GM18507 (cell line): ENCODE measurements at places on chromosomes 2 and 18.

DNA sequence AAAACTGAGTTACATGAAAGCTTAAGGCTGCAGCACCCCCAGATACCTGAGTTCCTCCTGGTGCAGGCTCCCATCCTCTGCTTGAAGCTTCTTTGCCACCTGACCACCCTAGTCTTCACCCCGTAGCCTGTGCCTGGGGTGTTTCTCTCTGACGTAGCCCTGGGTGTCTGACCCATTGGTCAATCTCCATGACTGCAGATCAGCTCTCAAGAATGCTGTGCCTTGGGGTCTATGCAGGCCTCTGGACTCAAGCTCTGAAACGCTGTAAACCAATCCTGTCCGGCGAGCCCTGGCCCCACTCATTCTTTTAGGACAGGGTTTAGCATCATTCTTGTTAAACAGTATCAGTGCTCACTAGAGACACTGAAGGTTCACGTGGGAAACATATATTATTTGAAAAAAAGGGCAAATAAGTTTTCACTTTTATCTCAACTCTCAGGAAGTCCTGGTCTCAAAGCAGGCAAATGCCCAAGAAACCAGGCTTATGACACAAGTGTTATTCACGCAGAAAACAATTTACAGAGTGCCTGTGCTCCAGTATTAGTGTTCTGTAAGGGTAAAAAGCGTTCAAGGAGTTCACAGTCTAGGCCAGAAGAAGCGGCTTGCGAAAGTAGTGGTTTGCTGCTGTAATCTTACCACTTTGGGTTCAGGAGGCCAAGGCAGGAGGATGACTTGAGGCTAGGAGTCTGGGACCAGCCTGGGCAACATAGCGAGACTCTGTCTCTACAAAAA is 22.8 kb upstream of the PPP4R1 start:
- no peak for DNase-seq

DNA sequence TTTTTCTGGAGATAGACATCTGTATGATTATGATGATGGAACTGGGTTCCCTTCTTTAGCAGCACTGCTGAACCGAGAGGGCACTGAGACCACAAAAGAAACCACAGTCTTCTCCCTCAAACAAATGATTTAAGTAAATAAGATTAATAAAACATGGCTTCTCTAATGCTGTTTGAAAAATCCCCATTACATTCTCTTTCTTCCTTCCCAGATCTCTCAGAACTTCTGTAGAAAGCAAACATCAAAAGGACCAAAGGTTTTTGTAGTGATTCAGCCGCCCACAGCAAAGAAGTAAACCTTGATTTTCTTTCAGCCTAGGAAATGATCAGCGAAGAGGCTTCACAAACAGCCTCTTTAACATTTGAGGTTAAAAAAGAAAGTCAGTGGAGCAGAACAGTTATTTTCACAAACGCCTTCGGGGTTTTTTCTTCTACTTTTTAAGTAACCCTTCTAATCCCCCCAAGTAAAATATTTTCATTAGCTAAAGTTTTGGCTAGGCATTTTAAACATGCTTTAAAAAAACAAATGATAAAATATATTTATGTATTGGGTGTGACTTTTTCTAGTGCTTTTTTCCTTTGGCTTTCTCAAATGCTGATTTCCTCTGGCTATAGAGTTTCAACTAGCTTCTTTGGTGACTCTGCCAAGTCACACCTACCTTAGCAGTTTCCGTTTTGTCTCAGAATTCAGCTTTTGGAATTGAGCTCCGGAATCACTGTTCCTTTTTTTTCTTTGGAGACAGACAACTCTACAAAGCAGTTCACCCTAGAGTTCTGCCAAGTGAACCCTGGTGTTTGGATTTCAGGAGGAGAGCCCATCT is 89.6 kb downstream of the UPP2 start:
- no peak for DNase-seq

DNA sequence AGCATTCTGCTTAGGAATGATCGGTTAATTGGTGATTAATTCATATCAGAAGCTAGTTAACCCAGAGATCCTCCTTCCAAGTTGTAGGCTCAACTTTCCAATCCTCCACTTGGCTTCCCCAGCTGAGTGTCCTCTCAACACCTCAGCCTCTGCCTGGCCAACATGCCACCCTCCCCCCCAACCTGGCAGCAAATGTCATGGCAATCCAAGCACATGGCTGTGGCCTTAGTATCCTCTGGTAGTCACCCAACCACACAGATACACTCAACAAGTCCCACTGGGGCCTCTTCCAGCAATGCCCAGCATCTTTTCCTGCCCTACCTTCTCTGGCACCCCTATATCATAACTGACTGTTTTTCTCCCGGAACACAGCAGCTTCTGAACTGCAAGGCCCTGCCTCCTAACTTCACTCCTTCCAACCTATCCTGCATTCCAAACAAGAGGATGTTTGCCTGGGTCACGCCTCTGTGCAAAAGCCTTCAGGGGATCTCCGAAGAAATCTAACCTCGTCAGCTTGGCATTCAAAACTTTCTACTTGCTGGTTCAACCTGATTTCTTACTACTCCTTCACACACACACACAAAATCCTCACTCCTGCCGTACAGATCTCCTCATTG is 195.0 kb downstream of the CYP26B1 start:
- no peak for DNase-seq

DNA sequence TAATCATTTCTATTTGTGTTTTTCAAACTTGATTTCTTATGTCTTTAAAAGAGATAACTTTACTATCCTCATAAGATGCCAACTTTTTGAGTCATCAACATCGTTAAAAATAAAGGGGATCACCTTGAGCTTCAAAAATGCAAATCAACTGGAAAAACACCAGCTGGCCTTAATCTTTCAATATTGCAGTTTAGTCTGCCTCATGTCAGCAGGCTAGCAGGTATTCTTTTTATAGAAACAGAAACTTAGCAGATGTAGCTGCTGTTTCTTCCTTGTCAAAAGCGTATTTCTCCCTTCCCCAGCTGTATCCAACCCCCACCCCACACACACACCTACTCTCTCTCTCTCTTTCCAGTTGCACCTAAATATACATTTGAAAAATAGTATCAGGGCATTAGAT is 154.1 kb upstream of the ZNF804A start:
- peak; percentile 2 for DNase-seq

DNA sequence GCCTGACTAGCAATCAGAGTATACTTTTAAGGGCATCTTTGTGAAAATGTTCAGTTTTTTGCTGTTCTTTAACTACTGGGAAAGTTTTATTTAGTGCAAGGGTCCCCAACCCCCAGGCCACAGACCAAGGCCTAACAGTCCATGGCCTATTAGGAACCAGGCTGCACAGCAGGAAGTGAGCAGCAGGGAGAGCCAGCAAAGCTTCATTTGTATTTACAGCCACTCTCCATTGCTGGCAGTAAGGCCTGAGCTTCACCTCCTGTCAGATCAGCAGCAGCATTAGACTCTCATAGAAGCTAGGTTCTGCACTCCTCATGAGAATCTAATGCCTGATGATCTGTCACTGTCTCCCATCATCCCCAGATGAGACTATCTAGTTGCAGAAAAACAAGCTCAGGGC is 17.1 kb upstream of the NR4A2 start:
- DNase-seq = no peak

GRCh38 chr2:241234066-241234790 is 45.8 kb downstream of the ANO7 start:
- no peak for DNase-seq

DNA sequence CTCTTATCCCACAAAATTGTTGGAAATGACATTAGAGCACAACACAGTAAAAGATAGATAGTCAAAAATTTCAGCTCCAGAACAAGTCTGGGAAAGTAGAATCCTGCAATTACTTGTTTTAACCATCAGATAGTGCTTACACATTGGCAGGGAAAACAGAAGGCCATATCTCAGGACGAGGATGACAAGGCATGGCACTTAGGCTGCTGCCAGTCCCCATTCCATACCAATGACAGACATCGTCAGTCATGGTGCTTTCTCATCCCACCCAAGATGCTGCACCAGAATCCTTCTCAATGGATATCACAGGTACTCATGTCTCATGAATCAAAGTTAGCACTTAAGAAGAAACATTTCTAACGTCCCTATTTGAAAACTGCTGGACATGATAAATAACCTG is 187.3 kb downstream of the NCKAP5 start:
- DNase-seq = no peak

- no peak for DNase-seq
Measured at GRCh38 chr2:24492421-24493279, 1.6 kb downstream of the NCOA1 start.

DNA sequence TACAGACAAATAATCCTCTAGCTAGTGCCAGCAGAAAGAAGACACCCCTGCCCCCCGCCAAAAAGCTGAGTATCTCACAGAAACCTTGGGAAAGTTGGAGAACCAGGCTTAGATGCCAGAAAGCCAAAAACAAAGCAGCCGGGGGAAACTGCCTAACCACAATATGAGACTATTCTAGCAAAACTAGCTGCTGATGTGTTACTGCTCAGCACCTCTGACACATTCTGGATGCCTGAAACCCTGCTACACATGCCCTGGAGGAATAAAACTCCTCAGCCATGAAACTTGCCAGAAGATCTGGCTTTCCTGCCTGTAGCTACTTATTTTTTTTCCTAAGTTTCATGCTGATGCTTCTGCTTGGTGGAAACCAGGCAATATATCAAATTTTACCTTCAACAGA is 122.7 kb upstream of the GCFC2 start:
- no peak for DNase-seq

GRCh38 chr2:189751080-189751658 is 11.4 kb downstream of the OSGEPL1 start:
- DNase-seq = no peak

- DNase-seq = no peak
Measured at GRCh38 chr18:52348209-52348608, 8.2 kb downstream of the DCC start.

GRCh38 chr2:160220026-160220425 is 20.0 kb upstream of the ITGB6 start:
- no peak for DNase-seq

GRCh38 chr2:203484266-203485112 is 50.6 kb downstream of the RAPH1 start:
- no peak for DNase-seq

GRCh38 chr2:53315149-53315548 is 452.5 kb upstream of the CHAC2 start:
- no peak for DNase-seq

- no peak for DNase-seq
Measured at GRCh38 chr18:9861933-9862332, 23.8 kb upstream of the TXNDC2 start.

DNA sequence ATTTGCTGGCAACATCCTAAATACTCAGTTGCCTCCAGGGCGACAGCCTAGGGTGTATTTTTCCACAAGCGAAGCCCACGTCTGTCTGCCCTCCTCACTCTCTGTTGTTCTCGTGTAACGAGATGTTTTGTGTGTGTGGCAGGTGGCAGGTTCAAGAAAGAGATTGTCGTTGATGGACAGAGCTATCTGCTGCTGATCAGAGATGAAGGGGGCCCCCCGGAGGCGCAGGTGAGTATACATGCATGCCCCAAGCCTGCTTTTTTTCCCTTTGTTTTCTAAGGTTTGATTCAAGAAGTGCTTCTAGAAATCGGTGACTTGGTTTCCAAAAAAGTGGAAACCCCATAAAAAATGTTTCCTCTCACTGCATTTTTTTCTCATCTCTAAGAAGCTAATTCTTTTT is 247.0 kb downstream of the AGAP1 start:
- DNase-seq = no peak

DNA sequence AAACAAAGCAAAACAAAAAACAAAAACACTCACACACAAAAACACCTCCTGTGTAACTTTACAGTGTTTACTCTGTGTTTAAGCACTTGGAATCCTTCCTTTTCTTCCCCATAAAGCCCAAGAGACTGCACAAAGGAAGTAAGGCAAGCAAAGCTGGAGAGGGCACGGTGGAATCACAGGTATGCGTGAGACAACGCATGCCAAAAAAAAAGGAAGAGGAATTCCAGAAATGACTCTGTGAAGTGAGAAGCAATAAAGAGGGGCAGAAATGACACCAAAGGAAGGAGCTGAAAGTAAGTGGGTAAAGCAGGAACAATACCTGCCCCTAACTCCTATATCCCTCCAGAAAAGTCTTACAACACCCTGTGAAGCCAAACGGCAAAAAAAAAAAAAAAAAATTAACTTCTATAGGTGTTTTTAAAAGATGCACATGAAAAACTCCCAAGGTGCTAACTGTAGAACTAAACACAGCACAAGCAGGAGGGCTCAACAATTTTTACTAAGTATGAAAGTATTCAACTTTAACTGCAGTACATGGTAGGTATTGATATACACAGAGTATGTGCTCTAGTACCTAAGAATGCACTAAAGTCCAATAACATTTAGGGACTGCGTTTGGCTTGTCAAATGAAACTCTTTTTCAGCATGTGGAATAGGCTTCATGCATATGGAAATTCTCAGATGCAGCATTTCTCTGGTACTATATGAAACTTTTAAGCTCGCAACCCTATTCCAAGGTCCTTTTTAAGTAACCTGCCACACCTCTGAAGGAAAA is 9.1 kb downstream of the RND3 start:
- DNase-seq = no peak

DNA sequence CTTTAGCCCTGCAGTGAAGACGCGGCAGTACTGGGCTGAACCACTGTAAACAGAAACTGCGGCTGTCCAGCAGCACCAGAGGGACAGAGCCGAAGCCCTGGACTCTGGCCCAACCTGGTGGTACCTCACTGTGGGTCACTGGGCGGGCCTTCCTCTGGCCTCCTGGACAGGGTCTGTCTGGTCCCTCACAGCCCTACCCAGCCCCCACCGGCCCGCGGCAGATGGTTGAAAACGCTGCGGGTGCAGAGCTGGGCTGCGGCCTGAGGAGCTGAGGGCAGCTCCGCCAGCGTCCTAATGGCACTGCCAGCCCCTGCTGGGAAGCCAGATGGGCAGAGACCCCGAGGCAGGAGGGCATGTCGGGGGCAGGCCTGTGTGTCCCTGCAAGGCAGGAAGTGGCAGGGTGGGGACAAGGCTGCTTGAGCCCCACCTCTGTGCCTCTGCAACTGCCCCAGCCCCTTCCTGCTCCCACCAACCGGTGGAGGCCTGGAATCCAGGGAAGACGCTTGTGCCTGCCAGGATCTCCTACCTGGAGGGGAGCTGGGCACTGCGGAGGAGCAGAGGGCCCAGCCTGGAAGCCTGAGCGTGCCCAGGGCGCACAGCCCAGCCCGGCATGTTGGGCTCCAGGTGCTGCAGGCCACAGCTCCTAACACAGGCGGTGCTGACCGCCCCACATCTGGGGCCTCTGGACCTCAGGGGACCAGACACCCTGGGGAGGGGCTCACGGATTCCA is 36.3 kb downstream of the HS6ST1 start:
- DNase-seq = no peak

- DNase-seq = no peak
Measured at GRCh38 chr2:43303889-43304288, 77.5 kb upstream of the ZFP36L2 start.

- no peak for DNase-seq
Measured at GRCh38 chr2:129712676-129712985, 266.8 kb upstream of the RAB6C start.
